ENCODE measurements at places on chromosomes 12 and 14.

GRCh38 chr14:70755655-70756054, 53.7 kb downstream of the MAP3K9 start:
- DNase-seq, result no peak

GRCh38 chr12:124539084-124540041, 28.0 kb downstream of the NCOR2 start:
- DNase-seq, result no peak

GRCh38 chr14:24300326-24300980, 803 bp downstream of the NOP9 start:
- no peak for DNase-seq

GRCh38 chr14:65728604-65729003, 316.1 kb downstream of the FUT8 start:
- no peak for DNase-seq

- DNase-seq, result peak; percentile 92
Observed at GRCh38 chr14:75561013-75561432, 17.4 kb upstream of the FLVCR2 start.

- no peak for DNase-seq
Observed at GRCh38 chr12:92193063-92193462, 47.4 kb upstream of the BTG1 start.

GRCh38 chr12:129997239-129997638, 93.4 kb upstream of the TMEM132D start:
- DNase-seq, result no peak

GRCh38 chr12:123712780-123713319, 697 bp downstream of the ATP6V0A2 start:
- no peak for DNase-seq

DNA sequence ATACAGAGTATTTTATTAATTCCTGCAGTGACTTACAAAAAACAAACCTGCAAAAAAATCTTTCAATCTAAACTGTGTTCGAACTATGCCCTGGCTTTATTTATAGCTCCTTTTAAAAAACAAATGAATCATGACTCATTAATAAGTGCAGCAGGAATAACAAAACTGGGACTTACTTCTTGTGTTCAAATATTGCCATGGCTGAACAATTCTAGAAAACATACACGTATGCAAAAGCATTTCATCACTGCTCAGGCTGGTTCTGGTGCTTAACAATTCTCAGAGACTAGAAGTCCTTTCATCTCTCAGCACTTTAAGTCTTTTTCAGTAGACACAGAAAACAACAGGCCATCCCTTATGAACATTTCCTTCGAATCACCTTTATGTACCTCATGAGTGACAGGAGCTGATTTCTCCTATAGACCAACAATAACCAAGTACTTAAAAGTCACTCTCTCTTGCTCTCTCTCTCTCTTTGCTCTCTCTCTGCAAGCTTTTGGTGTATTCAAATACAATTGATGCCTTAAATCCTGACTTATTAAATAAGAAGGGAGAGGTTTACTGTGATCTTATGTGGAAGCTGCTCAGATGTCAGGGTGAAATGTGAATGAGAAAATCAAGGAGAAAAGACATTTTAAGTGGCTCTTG, 268.8 kb downstream of the TTC8 start:
- no peak for DNase-seq

- DNase-seq, result no peak
Observed at GRCh38 chr14:77790566-77791224, 9.2 kb upstream of the ADCK1 start.

GRCh38 chr12:13022851-13023271, 21.3 kb upstream of the FAM234B start:
- no peak for DNase-seq

GRCh38 chr14:78455896-78456435, 285.8 kb downstream of the NRXN3 start:
- no peak for DNase-seq

GRCh38 chr14:68823434-68824206, 30.8 kb upstream of the ZFP36L1 start:
- DNase-seq, result no peak

GRCh38 chr14:34081101-34081575, 130.3 kb upstream of the EGLN3 start:
- peak; percentile 55 for DNase-seq

DNA sequence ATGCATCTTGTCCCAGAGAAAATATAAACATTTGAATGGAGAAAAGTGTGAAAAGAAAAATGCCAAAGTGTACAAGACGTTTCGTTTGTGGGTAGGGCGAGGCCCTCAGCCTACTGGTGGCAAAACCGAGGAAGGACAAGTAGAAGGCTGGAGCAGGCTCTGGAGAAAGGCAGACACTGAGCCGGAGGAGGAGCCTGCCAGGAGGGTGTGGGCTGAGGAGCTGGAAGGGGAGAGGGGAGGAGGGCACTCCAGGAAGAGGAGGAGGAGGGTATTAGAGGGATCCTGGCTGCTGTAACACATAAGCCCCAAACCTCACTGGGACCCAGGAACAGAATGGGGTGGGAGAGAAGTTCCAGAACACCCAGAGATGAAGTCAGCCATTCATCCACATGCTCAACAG, 47.7 kb downstream of the CLMN start:
- DNase-seq, result no peak

DNA sequence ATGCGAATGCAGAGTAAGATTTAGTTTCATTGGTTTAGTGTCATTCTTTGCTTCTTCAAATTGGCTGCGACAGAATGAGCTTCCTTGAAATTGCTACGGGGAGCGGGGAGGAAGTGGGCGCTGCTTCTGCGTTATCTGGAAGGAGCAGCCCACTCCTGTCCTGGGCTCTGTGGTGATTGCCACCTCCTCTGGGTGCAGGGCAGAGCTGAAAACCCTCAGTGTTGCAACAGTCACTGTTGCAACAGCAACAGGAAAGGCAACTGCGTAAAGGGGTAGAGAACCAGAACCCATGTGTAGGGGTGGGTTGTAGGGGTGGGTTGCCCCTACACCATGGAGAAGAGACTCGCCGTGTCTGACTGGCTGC, 57.7 kb downstream of the MAX start:
- no peak for DNase-seq

GRCh38 chr14:80211153-80212022, at the start of gene DIO2:
DIO2 (minus strand) TSS chr14:80211504; CDS start chr14:80211472, 32 bp downstream.
- peak; percentile 55 for DNase-seq

GRCh38 chr14:104705340-104706047, 16.1 kb downstream of the INF2 start:
- DNase-seq, result no peak

GRCh38 chr12:93785249-93786010, 108.3 kb downstream of the CRADD start:
- DNase-seq, result peak; percentile 48

GRCh38 chr12:93153321-93153720, 224.2 kb upstream of the EEA1 start:
- no peak for DNase-seq

GRCh38 chr12:50275556-50275955, 7.8 kb downstream of the LIMA1 start:
- DNase-seq, result no peak

DNA sequence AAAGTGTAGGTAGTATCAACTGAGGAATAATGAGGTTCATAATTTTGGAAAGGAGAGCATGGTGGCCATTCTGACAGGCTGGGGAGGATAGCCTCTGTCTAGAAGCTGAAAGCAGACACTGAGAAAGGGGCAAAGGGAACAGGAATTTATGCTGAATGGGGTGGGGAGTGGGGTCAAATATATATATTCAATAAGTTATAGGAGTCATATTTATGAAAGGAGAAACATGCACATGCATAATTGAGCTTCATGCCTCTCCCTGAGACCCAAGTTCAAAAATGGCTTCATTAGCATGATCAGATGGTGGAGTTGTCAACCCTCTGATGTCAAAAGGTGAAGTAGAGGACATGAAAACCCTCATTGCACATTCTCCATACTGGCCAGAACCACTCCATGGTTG, 33.9 kb upstream of the ARID2 start:
- no peak for DNase-seq

- DNase-seq, result no peak
Observed at GRCh38 chr12:98489176-98489575, 26.2 kb upstream of the TMPO start.

DNA sequence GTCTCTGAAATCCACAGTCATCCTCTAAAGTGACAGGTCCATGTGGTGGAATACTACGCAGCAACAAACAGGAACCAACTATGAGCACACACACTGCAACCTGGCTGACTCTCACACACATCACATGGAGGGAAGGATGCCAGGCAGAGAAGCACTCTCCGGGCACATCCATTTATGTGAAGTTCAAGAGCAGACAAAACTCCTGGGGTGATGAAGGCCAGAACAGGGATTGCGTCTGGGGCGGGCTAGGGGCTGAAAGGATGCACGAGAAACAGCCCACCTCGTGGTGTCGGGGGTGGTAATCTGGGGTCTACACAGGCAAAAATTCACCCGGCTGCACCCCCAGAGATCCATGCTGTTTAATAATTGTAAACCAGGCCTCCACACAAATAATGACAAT, 100.2 kb downstream of the DICER1 start:
- no peak for DNase-seq

- DNase-seq, result no peak
Observed at GRCh38 chr12:107318806-107319532, 225.6 kb upstream of the CRY1 start.

DNA sequence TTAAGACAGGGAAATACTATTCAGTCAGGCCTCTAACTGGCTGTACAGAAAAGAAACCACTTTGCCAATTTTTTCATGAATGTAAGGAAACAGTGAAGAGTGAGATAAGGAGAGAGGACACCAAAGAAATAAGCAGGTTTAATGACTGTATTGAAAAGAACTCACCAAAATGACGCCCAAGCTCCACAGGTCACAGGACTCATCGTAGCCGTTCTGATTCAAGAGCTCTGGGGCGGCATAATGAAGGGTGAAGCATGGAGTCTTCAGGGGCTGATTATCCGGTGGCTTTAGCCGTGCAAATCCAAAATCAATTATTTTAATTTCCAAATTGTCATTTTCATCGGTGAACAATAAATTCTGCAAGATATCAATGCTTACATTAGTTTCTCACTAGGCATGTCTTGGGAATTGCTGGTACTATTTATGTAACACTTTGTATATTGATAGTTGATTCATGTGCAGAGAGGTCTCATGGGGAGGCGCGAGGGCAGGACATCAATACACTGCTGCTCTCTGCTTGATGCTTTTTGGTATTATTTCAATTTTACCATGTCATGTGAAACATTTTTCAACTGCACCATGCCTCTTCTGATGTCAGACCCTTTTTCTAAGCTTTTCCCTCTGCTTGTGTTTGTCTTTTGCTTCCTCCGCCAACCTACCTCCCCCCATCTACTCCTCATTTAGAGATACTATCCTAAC, 74.2 kb upstream of the TTC7B start:
- DNase-seq, result no peak

DNA sequence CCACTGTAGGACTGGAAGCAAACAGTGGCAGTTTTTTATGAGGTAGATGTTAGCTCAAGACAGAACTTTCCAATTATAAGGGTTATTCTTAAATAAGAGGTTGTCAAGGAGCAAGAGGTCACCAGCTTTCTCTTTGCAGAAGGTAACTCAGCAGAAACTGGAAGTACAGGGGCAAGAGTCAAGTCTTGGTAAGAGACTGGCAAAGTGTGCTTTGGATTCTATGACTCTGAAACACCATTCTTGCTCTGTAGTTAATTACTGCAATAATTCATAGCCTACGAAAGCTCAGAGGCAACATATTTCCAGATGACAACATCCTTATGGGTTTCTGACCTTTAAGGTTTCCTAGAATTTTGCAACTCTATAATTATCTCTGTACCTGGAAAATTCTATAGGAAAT, 51.3 kb downstream of the RMST start:
- DNase-seq, result no peak

DNA sequence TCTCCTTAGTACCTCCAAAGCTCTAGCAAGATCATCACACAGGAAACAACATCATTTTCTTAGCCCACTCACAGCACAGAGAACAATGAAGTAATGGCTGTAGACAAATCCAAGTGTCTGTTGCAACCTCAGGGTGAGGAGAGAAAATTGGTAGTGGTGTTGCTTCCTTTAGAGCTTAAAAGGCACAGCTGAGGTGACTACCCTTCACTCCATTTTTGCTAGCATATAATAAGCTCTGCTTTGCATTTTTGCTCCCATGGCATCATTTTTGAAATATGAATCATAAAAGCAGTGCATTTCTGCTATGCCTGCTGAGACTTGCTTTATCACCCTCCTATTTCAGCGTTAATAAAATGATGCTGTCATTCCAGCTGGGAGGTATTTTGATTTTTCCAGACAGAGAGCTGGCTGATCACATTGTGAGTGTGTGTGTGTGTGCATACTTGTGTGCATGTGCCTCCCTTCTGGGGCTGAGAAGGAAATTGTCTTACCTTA, 18.5 kb upstream of the PCNX1 start:
- DNase-seq, result no peak

- DNase-seq, result no peak
Observed at GRCh38 chr14:77989441-77989991, 180.7 kb upstream of the NRXN3 start.

- DNase-seq, result peak; percentile 69
Observed at GRCh38 chr12:121800694-121801594, 2.9 kb upstream of the SETD1B start.

- no peak for DNase-seq
Observed at GRCh38 chr14:95191445-95192199, 34.3 kb upstream of the DICER1 start.

- DNase-seq, result no peak
Observed at GRCh38 chr14:49589387-49589786, 3.2 kb upstream of the RPS29 start.

DNA sequence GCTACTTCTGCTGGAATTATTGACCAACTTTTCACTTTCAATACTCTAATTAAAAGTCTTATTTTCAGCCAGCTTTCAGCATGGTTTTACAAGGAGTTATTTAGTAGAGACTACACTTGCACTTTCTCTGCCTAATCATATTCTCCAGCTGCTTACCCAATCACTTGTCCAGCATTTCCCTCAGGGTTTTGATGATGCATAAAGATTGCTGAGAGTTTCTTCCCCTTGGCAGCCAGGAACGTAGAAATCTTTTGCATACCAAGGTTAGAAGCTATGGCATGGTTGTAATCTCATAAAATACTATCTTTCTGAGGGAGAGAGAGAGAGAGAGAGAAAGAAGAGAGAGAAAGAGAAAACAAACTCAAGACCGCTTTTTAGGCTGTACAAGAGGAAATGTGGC, 10.8 kb downstream of the OR4Q3 start:
- no peak for DNase-seq

DNA sequence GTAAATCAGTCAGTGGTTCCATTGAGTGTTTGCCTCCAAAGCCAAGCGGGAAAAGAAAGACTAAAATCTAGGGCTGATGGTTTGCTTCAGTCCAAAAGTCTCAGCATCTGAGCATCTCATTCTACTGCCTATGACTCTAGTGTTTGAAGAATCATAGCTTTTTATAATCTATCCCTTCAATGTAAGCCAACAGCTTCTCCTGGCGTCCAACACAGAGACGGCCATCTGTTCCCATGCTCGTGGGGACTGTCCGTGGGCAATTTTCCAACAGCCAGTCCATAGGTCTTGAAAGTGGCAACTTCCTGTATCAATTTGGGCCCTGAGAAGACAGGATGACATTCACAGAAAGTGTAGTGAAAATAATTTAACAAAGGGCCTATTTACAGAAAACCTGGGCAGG, 544.4 kb upstream of the TMEM132C start:
- DNase-seq, result no peak
